ENCODE measurements at places on chromosomes 3 and 15.

DNA sequence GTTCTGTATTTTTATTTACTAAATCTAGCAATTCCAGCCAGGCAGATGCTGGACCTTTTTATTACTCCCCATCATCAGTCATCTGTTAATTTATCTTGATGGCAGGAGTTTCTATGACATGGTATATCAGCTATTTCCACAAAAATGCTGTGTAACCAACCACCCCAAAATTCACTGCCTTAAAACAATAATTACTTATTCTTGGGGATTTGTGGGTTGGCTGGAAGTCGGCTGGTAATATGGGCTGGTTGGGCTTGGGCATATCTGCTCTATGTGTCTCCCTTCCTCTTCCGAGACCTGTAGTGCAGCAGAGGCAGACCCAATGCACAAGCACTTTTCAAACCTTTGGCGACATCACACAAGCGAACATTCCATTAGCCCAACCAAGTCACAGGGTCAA lies 92.1 kb upstream of the UBE2E1 start:
- DNase-seq, result no peak

DNA sequence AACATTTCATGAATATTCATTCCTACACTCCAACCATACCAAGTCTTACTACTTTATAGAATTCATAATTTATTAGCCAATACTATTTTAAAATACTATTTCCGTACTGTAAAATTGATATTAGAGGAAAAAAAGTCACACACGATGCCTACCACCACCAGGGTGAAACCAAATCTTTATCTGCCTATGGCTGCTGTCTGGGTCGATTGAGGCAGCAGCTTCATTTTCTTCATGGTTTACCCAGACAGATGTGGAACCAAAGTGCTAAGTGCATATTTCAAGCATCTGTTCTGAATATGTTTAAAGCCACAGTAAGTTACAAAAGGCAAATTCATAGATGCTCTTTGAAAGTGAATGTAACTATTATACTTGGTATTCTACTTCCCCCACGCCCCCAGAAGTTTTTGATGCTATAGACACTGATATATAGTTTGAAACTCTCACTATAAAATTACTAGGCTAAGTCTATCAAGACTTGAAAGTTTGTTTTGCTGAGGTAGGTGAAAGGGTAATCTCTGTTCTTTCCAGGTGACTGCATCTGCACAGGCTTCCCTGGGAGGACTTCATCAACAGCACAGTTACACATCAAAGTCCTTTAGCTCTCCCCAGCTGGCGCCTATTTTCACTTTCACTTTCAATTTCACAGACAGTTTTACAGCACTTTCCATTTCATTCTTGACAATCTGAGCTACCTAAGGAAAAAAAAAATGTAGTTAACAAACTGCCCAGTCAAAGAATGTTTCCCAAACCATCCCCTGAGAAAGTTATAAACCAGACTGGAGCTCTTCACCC lies 113.9 kb downstream of the POLQ start:
- peak; percentile 18 for DNase-seq

DNA sequence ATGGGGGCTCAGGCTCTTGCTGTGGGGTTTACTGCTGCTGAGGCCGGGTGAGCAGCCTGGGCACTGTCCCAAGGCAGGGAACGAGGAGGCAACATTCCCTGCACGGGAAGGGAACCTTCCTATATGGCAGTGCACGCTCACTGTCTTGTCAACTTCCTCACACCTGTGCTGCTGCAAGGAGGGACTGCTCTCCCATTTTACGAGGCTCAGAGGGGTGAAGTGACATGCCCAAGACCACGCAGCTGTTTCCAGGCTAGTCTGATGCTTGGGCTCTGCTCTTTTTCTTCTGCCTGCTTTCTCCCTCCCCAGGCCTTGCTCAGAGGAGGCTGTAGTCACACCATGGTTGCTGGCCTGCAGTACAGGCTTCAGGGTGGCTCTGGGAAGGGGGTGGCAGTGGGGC lies 41.5 kb downstream of the SPSB4 start:
- no peak for DNase-seq

DNA sequence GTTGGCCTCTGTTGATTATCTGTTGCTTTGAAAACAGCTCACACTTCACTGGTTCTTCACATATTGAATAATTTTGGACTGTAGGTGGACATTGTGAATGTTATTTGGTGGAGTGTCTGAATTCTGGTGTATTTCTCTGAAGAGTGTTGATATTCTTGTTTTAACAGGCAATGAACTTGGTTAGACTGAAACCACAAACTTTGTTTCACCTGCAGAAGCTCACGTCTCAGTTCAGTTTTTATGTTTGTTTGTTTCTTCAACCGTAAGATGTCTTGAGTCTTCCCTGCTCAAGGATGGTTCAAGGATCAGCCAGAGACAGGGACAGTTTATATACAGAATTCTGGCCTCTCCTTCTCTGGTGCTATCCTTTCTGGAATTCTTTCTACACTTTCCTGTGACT lies 43.6 kb downstream of the C3orf20 start:
- no peak for DNase-seq

DNA sequence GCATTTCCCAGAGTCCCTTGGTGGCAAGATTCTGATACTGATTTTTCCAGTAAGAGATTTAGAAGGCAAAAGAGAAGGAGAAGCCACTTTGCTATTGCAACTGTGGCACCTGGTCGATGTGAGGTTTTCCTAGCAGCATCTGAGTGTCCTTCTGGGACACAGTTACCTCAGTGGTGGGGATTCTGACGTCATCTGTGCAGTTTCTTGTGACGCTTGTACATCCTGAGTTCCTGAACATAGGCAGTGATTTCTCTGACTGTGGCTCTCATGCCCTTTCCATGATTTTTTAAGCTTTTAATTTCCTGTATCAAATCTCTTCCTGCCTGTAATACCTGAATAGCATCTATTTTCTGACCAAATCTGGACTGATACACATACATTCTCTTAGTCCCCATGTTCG lies 8.9 kb downstream of the USP13 start:
- DNase-seq, result no peak

DNA sequence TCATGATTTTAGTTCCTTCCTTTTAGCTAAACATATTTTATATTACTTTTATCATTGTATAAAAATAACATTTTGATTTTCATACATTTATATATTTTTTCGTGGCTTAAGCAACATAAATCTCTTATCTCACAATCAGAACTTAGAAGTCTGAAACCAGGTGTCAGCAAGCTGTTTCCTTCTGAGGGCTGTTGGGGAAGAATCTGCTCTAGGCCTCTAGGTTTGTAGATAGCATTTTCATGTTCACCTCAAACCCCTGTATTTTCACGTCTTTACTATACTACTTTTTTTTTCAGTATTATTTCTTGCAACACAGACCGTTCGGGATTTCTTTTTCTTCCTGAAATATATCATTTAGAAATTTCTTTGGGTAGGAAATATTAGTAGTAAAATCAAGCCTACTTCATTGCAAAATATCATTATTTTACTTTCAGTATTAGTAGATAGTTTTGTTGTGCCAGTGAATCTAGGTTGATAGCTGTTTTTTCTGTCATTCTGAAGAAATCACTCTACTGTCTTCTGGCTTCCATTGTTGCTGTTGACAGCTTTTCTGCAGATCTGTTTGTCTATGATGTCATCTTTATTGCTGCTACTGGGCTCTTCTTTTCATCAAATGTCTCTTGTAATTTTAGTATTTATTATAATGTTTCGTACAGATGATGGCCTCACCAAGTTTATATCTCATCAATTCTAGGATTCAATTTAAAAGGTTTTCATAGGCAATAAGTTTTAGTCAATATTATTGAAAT lies 756.3 kb downstream of the VGLL3 start:
- DNase-seq, result no peak

GRCh38 chr3:68802111-68802870 lies 130.1 kb downstream of the TAFA4 start:
- DNase-seq, result no peak

GRCh38 chr3:189276444-189277219 lies 104.9 kb downstream of the TPRG1 start:
- DNase-seq, result no peak

GRCh38 chr3:124064050-124064449 lies 72.1 kb upstream of the ROPN1 start:
- DNase-seq, result no peak

- DNase-seq, result no peak
Observed at GRCh38 chr3:114874522-114874971, 272.5 kb downstream of the ZBTB20 start.

GRCh38 chr3:140205598-140205997 lies 270.6 kb downstream of the CLSTN2 start:
- no peak for DNase-seq

DNA sequence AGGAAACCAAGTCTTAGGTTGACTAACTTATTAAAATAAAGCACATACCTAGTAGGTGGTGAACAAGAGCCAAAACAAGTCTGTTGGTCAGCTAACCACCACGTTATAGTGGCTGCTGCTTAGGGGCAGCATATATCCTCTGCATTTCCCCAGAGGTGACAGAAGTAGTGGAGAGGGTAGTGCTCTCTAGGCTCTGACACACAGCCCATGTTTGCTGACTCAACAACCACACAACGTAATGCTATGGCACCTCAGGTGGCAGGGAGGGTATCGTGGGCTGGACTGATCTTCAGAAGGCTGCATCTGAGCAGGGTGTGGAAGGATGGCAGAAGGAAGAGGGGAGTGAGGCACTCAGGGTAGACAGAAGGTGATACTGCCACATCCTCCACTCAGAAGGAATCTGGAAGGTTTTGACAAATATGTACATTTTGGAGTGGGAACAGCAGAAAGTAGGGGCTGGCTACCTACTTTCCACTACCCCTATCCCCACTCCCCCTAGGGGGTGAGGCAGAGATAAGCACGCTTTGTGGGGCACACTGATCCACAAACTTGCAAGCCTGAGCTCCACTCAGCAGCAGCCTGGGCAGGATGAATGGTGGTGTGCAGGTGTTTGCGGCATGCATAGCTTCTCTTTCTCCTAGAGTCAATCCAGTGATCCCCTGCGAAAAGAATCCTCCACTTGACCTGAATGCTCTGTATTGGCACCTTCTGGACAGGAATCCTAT lies 178.1 kb downstream of the RORA start:
- no peak for DNase-seq

DNA sequence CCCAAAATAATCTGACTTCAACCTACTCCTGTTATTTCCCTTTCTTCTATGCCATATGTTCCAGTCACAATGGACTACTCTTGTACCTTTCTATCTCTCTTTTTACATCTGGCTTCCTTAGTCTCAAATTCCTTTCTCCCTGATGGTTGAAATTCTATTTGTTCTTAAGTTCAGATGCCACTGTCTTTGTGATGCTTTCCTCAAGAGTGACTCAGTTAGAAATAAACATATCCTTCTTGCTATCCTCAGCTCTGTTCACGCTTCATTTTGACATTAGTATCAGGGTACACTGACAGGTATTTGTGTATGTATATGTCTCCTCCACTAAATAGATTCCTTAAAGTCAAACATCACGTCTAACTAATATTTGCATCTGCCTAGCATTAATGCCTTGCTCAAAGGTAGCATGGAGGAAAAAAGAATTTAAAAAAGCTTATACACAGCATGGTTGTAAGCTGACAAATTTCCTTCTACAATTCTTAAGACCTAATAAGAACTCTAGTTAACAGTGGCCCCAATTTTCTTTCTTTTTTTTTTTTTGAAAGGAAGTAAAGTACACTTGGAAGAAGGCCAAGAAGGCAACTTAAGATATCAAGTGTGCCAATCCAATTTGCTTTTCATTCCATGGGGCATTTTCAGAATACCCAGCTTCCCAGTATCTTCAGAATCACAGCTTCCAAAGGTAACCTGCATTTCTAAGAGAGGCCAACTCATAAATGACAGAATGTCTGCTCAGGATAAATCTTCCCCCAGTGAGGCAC lies 58.0 kb downstream of the CHAC1 start:
- DNase-seq, result no peak

GRCh38 chr3:62557983-62558382 lies 184.6 kb upstream of the FEZF2 start:
- DNase-seq, result no peak

GRCh38 chr3:160139291-160139690 lies 85.9 kb upstream of the C3orf80 start:
- no peak for DNase-seq

DNA sequence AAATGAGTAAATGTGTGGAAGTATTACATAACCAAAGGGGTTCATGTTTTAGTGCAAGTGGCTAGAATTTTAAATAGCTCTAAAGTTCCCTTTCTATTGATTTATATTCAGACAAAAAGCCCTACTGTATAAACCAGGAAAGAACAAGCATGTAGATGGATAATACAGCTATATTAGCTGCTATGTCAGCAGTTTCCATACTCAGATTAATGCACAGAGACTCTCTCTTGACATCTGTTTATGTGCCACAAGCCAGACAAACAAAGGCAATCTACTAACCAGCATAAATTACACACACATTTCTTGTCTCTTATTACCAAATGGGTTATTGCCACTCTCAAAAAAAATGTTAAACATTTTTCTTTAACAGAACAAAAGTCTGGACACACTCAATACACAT lies 760.1 kb upstream of the NECTIN3 start:
- DNase-seq, result no peak

- DNase-seq, result no peak
Observed at GRCh38 chr3:12766541-12766940, 7.5 kb upstream of the TMEM40 start.

DNA sequence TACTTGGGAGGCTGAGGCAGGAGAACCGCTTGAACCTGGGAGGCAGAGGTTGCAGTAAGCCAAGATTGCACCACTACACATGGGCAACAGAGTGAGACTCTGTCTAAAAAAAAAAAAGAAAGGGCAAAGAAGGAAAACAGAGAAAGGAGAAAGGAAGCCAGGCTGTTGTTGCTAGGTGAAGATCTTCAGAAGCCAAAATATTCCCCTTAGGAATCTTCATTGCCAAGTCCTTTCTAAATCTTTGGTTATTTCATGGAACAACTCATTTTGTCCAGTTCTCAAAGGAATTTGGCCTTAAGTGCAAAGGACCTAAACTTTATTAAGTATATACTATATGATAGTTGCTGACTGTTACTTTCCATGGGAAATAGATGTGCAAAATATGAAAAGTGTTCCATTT lies 59.2 kb upstream of the OSBPL11 start:
- DNase-seq, result no peak

GRCh38 chr3:149407898-149408297 lies 30.4 kb upstream of the TM4SF1 start:
- no peak for DNase-seq

DNA sequence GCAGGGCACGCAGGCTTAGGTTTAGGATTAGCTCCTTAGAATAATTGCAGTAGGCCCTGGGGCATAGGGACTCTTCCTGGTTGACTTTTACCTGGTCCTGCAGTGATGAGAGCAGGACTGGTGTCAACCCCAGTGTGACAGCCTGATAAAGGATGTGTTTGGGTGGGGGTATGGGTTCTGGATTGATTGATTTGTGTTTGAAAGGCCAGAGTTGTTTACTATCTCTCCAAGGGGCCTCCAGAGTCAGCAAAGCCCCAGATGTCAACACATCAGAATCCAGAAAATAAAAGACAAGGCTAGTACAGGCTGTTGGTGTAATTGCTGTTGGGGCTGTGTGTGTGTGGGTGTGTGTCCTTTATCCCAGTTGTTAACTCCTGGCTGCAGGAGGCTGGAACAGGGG lies 122.3 kb downstream of the CHRNA7 start:
- DNase-seq, result no peak

Measured in activated CD4-positive, alpha-beta T cell treated with anti-CD3 and anti-CD28 coated beads, Interleukin-2, amount 50 U/mL, for 1 hour (primary cell).